Tibial nerve (tissue), 4 donors: ENCODE measurements at places on chromosomes 12 and 14. TPM values are rescaled to one million over a fixed set of nuclear protein-coding genes. Genes with fewer than 3 reads are reported as not detected.
A peak's percentile ranks its signal among the peaks of the same experiment; 100 is the strongest.

- DNase-seq: peak; percentile 8
Observed at GRCh38 chr12:13347241-13348043, 150.9 kb downstream of the EMP1 start.

GRCh38 chr14:68690089-68690958 is 102.5 kb downstream of the ZFP36L1 start:
- DNase-seq: no peak

- peak; percentile 91 for DNase-seq
Observed at GRCh38 chr14:61252369-61253063, 28.6 kb downstream of the TMEM30B start.

DNA sequence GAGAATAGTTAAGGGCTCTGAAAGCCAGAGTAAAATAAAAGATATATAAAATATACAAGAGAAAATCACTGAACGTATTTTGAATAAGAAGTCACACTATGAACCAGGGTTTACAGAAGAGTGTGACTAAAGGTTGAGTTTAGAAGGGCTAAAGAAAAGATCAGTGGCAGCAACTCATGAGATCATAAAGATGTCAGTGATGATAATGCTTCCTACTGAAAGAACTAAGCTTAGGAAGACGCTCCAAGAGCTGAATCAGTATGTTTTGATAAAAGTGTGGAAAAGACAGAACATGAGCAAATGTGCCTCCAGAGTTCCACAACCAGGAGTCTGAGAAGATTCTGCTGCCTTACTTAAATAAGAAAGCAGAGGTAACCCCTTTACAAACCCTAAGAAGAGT is 74.6 kb downstream of the KITLG start:
- no peak for DNase-seq

GRCh38 chr14:75630695-75631452 is 29.8 kb downstream of the ERG28 start:
- no peak for DNase-seq

Gene HOXC4
- total RNA-seq: 2.9 TPM

GRCh38 chr12:6465467-6466183 is 4.9 kb downstream of the VAMP1 start:
- DNase-seq: peak; percentile 82

Gene DAO
- total RNA-seq: not detected

GRCh38 chr14:105063056-105063455 is 2.2 kb downstream of the GPR132 start:
- DNase-seq: no peak

- no peak for DNase-seq
Observed at GRCh38 chr12:92468358-92469020, 234.3 kb upstream of the PLEKHG7 start.

DNA sequence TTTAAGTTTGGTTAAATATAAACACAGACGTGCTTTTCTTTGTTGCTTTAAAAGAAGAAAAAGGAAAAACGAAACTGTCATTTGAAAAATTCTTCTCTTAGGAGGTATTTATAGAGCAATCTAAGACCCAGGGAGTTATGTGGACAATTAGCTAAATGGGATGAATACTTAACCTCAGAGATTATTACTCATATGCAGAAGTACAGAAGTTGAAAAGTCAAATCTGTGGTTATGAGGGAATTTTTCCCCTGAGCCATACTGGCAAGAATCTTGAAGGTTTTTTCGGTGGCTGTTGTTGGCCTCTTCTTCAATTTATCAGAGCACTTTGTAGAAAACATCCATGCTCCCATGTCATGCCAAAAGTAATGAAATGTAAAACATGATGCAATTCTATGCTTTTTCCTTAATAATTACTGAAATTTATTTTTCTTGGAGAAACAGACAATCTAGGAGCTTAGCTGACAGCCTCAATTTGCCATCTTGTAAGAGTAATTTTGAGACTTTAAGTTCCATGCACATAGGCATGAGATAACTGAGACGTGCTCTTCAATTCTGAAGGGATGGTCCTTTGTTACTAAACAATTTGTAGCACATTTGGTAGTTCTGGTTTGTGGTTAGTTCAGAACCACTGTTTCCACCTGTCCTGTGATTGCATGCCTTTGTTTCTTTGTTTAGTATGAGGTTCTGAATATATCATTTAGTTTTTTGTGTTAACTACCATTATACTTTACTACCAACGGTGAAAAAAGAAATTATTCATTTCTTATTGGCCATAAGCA is 126.6 kb downstream of the BCAT1 start:
- DNase-seq: no peak

GRCh38 chr14:52553671-52554575 is 1.3 kb downstream of the GPR137C start:
- peak; percentile 74 for DNase-seq

GRCh38 chr12:52774629-52775250 is 2.4 kb downstream of the KRT76 start:
- no peak for DNase-seq

GRCh38 chr12:47066278-47067025 is 13.0 kb upstream of the PCED1B start:
- no peak for DNase-seq

GRCh38 chr12:51917746-51918453 is 10.6 kb downstream of the ACVRL1 start:
- no peak for DNase-seq

- DNase-seq: no peak
Observed at GRCh38 chr14:93675651-93676050, 112.6 kb downstream of the PRIMA1 start.

- DNase-seq: no peak
Observed at GRCh38 chr12:55607821-55608594, 28.7 kb upstream of the OR10P1 start.

Gene MMP19
- total RNA-seq: 3.1 TPM
